ENCODE measurements at places on chromosomes 7 and 10.

- peak; percentile 72 for DNase-seq
Observed at GRCh38 chr10:34739915-34740314, 75.2 kb downstream of the PARD3 start.

GRCh38 chr10:3987143-3987974 lies 202.3 kb upstream of the KLF6 start:
- peak; percentile 14 for DNase-seq

GRCh38 chr10:70060389-70060788 lies 7.7 kb downstream of the MACROH2A2 start:
- no peak for DNase-seq

- DNase-seq = no peak
Observed at GRCh38 chr10:15027741-15028140, 16.0 kb upstream of the OLAH start.

DNA sequence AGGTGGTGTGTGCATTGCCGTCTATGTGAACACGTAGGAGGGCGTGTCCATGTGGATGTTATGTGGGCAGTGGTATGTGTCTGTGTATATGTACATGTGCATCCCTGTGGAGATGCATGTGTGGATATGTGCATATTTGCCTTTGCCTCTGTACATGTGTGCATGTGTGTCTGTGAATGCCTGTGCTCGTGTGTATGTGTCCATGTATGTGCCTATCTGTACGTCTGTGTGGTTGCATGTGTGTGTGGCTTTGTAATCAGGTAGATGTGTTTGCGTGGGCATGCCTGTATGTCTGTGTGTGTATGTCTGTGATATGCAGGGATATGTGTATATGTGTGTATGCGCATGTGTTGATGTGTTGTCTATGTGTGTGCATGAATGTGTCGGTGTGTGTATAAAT lies 19.7 kb downstream of the ADCY1 start:
- DNase-seq = no peak

GRCh38 chr10:72014197-72014596 lies 50.0 kb downstream of the CHST3 start:
- no peak for DNase-seq

DNA sequence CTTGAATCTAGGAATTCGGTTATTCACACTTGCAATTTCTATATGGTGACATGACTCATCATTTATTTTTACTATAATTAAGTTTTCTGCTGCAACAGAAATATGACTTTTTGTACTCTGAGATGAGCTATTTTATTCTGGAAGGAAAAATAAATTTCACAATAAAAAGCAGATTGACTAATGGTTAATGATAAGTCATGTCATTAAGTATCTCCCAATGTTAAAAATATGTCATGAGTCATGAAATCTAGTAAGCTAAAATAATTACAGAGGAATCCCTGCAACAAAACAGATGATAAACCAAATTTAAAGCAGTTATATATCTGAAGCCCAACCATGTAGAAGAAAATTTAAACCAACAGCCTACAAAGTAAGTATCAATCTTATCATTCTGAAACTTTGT lies 149.2 kb downstream of the CACNA2D1 start:
- peak; percentile 57 for DNase-seq

DNA sequence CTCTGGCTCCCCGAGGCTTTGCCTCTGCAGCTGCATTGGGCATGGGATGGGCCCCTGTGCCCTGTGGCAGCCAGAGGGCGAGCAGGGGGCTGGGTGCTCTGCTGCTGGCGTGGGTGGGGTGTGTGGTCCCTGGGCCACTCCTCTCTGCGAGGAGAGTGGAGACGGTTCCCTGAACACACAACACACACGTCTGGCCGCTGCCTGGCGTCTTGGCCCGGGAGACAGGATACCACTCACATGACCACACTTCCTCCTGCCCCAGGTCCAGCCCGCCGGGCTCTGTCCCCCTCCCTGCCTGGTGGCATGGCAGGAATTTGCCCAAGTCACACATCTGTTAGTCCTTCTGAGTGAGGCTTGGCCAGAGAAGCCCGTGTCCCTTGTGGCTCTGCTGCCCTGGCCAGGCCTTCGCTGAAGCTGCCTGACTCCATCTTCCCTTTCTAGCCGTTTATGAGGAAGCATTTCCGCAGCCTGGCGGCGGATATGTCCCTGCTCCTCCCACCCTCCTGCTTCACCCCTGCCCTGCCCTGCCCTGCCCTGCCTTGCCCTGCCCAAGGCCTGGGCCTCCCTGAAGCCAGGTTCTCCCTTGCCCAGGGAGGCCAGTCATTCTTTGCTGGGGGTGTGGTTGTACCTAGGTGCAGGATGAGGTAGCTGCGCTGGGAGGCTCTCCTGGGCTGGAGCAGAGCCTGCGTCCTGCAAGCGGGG lies 3.0 kb downstream of the BRI3 start:
- peak; percentile 97 for DNase-seq

GRCh38 chr10:28661035-28661434 lies 16.3 kb upstream of the BAMBI start:
- DNase-seq = peak; percentile 54

DNA sequence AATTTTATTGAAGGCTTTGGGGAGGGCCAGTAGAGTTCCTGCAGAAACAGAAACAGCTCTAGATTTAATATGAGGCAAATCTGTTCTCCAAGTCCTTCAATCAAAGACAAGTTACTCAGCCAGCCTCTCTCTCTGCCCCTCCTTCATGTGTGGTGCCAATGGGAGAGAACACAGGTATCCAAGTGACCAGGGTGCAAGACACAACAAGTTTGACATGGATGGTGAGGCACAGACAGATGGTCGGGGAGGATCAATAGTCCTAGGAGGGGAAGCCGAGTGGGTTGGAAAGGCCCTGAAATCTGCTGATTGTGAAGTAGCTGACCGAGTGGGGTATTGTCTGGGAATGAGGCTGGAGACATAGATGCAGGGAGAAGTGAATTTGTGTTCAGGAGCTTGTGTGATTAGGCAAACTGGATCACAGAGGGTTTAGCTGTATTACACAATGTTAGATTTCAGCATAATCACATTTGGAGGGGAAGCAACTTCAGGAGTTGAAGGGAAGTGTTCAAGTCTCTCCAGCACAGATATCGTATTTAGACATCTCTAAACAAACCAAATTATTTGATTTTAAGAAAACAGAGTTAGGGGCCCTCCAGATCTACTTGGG lies 1.5 kb downstream of the GIMAP1 start:
- DNase-seq = no peak

DNA sequence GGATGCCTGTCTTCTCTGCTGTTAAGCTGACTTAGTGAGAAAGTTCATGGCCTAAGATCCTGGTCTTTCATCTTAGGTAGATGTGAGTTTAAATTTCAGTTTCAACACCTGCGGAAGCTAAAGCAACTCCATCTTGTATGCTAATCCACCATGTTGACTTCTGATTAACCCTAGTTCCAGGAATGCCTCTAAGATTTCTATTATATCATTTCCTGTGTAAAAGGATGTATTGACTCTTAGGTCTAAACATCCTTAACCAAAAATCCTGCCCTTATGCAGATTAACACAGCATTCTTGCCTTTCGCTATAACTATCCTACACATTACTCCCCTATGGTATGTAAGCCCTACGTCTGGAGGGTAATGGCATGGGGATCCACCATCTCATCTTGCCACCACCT lies 94.4 kb upstream of the CCDC6 start:
- no peak for DNase-seq

Data from fibroblast of gingiva (primary cell).